Stimulated activated CD8-positive, alpha-beta memory T cell treated with anti-CD3 and anti-CD28 coated beads, Interleukin-7, amount 100 ng/mL, for 24 hours (primary cell): ENCODE measurements at places on chromosomes 6 and 20.
A peak's percentile ranks its signal among the peaks of the same experiment; 100 is the strongest.

DNA sequence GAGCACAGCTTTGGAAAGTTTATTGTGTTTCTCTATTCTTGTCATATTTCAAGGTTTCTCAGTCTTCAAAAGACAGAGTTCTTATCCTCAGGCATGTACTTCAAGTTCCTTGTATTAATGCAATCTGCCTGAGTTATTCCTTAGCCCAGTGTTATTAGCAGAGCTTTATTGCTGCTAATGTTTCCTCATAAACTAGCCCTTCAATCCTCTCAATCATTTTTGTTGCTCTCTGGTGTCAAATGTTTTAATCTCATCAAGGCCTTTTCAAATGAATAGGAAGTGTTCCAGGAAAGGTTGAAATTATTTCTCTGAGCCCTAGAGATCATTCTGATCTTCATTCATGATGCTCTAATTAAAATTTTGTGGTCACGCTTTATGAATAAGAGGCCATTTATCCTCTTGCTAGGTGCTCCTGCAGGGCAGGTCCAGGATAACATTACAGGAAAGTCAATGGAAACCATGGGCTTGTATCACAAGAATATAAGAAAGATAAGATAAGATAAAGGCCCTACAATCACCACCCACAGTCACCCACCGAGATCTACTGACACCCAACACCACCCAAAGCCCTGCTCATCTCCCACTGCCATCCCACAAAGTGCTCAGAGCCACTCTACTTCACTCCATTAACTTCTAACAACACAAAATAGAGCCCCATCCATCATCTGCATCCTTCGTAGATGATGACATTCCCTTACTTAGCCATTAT, 125.9 kb downstream of the COL9A1 start:
- DNase-seq = no peak

- peak; percentile 24 for DNase-seq
Observed at GRCh38 chr6:108560463-108561308, at the start of gene FOXO3. Gene FOXO3 (plus strand): TSS chr6:108560917. CDS start chr6:108561209, 292 bp downstream.

DNA sequence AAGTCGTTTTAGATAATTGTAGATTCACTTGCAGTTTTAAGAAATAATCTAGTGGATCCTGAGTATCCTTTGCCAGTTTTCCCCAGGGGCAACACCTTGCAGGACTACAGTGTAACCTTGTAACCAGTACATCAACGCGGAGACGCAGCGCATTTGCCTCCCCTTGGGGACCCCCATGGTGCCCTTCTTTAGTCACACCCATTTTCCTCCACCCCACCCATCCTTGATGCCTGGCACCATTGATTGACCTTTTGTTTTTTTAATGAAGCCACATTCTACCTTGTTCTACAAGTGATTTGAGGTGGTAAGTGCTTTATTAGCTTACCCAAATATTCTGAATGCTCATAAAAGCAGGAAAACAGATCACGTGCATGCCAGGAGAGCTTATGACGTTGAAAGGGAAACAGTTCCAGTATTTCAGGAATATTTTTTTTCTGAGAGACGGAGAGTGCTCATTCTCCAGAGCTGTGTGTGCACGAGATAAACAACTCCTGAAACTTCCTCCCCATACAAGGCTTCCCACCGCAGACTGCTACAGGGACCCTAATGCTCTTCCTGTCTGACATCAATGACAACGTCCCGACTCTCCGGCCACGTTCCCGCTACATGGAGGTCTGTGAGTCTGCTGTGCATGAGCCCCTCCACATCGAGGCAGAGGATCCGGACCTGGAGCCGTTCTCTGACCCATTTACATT, 35.7 kb downstream of the CDH26 start:
- no peak for DNase-seq

DNA sequence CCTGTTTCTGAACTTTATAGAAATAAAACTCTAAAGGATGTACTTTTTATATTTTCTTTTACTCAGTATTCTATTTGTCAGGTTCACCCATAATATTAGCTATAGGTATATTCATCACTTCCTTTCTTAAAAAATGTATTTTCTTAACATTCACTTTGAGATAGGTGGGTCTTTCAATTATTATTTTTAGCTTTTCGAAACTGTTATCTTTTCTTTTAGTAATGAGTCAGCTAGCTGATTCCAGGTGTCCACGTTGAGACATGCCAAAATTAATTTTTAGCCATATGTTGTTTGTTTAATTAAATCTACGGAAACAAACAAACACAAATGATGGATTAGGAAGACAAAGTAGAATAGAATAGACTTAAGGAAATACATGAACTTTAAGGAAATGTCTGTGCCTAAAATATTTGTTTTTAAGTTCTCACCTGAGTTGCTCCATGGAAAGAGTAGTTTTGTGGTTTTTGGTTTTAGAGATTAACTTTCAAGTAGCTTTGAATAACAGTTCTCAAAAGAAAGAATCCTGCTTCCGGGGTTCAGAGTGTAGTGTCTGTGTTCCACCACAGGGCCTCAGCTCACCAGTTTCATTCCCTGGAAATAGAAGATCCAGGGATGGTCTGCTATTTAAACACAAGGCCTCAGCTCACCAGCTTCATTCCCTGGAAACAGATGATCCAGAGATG, 435.0 kb downstream of the HAO1 start:
- DNase-seq = no peak

DNA sequence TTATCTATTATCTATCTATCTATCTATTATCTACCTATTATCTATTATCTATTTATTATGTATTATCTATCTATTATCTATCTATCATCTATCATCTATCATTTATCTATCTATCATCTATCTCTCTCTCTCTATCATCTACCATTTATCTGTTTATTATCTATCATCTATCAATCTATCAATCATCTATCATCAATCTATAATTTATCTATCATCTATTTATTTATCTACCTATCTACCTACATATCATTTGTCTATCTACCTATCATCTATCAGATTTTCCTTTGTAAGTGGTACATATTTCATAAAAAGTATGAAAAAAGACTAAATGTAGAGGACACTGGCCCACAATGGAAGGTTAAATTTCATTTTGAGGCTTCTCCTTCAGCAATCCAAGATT, 212.1 kb upstream of the EXOC2 start:
- no peak for DNase-seq

DNA sequence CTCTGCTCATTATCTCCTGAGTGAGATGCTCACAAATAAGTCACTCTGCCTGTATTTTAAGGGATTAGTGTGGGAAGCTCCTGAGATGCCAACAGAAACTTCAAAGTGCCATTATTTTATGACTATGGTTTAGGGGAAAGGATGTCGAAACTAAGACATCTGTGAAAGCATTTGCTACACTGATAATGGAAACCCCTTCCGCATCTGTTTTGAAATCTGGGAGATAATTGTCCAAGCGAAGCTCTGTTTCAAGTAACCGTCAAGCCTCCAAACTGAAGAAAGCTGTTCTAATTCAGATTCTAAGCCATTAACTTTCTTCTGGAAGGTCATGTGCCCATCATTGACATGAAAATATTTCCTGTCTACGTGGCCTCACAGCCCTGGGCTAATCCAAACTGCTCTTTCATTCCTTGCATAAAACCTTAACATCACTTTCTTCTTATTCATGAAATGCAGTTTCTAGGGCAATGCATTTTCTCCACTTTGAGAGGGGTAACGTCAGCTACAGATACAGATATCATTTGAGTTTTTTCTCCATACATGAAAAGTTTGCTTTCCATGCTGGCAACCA, 932.0 kb downstream of the C6orf118 start:
- no peak for DNase-seq
